ENCODE measurements at places on chromosomes 11 and 22.
A peak's percentile ranks its signal among the peaks of the same experiment; 100 is the strongest.

DNA sequence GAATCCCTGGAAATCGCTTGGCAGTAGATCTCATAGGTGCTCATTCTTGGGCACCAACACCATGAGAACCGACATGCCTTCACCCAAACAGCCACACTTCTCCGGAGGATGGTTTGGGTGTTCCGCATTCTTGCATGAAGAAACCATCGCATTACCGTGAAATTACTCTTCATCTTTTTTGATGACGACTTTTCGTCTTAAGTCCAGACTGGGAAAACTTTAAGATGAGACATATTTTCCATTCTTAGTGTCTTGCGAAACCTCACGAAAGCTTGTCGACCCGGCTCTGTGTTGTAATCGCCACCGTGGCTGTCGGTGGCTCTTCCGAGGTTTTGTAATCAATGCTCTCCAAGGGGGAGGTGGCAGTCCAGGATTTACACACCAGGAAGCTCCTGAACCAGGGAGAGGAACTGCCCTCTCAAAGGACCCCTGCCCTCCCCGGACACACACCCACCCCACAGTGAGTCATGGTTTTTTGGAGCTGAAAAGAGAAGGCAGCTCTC lies 1.7 kb downstream of the TOM1 start:
- DNase-seq, result no peak

GRCh38 chr11:104134745-104135144 lies 29.2 kb downstream of the PDGFD start:
- DNase-seq, result no peak

GRCh38 chr11:46901156-46901555 lies 17.2 kb downstream of the LRP4 start:
- DNase-seq, result no peak

- no peak for DNase-seq
These were observed 3.8 kb downstream of the CYB5R3 start for GRCh38 chr22:42645341-42645937.

DNA sequence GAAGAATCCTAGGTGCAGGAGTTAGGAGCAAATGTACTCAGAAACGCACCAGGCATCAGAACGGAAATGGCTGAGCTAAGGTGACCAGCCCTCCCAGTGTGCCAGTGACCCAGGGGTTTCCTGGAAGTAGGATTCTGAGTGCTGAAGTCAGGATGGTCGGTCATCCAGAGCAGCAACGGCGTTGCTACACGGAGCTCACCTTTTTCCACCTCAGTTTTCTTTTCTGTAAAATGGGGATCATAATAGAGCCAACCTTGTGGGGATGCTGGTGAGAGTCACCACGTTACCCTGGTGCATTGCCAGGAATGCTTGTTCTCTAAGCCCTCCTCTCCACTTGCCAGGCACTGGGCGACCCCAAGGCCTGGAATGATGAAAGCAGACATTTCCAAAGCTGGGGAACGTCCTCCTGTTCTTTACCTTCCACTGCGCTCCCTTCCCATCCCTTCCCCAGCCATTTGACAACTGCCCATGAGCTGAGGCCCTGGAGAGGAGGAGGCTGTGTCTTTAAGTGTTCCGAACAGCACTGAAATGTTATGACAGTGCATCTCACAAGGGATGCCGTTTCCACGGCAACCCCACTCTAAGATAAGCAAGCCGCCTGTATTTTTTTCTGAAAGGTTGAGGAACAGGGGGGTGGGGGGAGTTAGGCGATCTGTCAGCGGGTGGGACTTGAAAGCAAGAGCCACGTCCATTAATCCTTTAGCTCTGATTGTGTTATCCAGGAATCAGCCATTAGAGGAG lies 66.8 kb downstream of the TSPAN18 start:
- DNase-seq, result no peak

DNA sequence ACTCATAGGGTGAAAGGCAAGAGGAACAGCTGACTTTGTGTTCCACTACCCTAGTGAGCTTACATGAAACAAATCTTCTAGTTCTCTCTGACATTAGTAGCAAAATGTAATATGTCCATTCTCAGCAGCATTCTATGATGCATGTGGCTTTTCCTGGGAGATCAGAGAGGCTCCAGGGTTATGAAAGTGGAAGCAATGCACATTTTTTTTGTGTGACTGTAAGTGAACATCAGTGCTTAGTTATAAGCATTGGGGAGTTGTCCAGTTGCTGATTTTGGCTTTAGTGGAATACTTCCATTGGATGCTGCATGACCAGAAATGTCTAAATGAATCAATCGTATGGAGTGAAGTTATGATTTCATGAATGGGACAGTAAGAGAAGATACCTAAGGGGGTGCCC lies 255.9 kb downstream of the FAT3 start:
- no peak for DNase-seq

GRCh38 chr22:32480238-32480637 lies 5.6 kb downstream of the FBXO7 start:
- no peak for DNase-seq

- DNase-seq, result no peak
These were observed 64.4 kb upstream of the RRM1 start for GRCh38 chr11:4030197-4030596.

- peak; percentile 43 for DNase-seq
These were observed 118.1 kb downstream of the ETS1 start for GRCh38 chr11:128469220-128469619.

- DNase-seq, result peak; percentile 8
These were observed 119.5 kb downstream of the ENTHD1 start for GRCh38 chr22:39773976-39774539.

DNA sequence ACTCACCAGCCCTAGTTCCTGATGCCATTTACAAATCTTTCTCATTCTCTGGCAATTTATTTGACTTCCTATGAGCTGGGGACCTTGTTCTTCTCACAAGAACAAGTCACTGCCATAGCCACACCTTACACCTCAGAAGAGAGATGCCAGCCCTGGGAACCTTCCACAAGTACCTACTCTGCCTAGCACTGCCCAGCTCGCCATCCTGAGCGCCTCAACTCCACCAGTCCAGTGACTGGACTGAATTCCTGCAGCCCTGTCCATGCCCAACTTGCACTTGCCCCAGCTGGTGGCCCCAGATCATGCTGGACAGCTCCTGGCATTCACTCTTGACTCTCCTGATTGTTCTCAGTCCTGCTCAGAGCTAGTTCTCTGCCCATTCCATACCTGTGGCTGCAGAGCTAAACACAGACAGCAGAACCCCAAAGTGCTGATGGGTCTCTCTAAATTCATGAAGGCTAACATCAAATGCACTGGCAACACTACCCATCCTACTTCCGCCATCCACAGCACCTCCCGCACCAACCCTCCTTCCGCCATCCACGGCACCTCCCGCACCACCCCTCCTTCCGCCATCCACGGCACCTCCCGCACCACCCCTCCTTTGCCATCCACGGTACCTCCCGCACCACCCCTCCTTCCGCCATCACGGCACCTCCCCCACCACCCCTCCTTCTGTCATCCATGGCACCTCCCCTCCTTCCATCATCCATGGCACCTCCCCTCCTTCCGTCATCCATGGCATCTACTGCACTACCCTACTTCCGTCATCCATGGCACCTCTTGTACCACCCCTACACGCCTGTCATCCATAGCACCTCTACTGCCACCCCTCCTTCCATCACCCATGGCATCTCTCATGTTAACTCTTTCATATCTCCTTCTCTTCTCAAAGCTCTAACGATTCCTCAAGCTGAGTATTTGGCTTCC lies 23.6 kb upstream of the SLC25A1 start:
- DNase-seq, result no peak

DNA sequence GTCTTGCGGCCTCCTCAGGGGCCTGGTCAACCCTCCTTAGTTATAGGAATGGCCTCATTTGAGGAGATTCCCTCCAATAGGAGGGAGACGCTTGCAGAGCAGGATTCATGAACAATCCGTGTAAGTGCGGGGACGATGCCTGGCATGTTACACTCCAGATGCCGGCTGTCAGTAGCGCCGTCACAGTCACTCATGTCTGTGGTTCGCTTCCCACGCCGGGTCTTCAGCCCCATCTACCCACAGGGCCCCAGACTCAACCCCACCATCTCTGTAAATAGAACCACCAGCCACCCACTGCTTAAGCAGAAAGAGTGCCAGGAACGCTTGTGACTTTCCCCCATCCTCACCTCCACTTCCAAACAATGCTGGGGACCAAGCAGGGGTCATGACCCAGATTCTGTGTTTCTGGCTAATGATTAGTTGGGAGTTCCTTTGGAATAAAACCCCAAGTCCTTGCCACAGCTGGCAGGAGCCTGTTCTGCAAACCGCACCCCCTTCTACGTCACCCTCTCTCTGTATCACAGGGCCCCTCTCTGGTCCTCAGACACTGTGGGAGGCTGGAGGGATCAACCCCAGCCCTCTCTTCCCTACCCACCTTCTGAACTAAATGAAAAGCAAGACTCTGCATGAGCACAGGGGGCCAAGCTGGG lies 38.8 kb upstream of the TOLLIP start:
- no peak for DNase-seq

DNA sequence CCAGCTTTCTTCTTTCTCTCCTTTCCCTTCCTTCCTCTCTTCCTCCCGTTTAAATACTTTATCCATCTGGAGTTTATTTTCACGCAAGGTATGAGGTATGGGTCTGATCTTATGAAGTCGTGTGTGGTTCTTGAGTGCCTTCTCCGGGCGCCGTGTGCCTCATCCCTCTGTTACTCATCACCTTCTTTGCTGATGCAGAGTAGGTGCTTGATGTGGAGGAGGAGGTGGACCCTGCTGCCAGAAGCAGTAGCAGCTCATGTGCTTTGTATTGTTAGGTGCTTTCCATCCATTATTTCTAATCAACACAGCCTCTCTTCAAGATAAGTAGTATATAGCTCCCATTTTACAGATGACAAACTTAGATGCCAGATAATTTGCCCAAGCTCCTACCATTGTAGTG lies 47.0 kb downstream of the TNRC6B start:
- no peak for DNase-seq

GRCh38 chr11:2377511-2378443 lies 667 bp downstream of the CD81 start:
- DNase-seq, result peak; percentile 80

GRCh38 chr11:81380395-81380794 lies 1353.3 kb downstream of the FAM181B start:
- no peak for DNase-seq

- no peak for DNase-seq
These were observed 223.9 kb upstream of the ZBED5 start for GRCh38 chr11:11081776-11082175.

- DNase-seq, result no peak
These were observed 33.0 kb upstream of the PIK3C2A start for GRCh38 chr11:17240780-17241179.

DNA sequence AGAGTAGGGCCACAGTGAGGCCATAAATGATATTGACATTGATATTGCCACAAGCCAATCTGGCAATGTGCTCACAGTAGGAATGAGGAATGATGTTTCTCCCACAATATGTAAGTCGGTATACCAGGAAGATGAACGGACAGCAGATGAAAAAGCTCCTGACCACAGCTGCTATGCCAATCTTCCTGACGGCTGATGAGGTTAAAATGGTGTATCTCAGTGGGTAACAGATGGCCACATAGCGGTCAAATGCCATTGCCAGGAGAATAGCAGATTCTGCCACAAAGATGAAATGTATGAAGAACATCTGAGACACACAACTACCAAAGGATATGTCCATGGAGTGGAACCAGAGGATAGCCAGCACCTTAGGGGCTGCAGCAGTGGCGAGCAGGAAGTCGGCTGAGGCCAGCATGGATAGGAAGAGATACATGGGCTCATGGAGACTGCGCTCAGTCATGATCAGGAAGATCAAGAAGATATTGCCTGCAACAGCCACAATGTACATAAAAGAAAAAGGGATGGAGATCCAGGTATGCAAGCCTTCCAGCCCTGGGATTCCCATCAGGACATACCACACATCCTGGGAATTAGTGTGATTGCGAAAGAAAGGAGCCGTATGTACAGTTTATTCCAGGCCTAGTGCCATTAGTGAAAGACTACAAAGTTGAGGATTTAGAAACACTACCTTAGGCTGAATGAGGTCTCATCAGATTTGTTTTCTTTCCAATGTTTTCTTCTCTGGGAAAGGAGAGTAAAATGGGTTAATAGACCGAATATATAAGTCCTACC lies 22.2 kb downstream of the OR51V1 start:
- DNase-seq, result no peak

DNA sequence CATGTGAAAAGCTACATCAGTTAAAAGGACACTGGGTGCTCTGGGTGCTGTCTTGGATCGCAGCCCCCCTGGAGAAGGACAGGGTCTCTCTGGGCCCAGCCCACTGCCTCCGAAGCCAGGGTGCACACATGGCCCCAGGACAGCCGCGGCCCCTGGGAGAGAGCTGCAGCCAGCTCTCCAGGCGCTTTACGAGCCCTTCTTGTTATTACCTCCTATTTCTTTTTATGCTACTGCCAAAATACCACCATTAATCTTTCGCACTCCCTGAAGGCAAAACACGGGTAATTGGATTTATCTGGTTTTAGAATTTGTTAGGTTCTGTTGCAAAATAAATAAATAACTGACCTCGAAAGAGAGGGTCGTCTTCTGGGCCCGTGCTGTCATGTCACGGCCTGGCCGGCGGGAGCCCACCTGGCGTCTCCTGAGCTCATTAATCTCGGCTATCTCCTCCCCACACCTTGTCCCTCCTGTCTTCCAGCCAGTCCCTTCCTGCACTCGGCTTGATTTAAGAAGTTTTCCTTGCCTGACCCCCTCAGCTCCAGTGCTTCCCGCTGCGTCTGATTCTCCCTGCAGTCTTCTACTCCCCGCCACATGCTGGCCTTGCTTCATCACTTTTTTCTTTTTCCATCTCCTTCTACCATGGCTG lies 611.7 kb downstream of the OPCML start:
- DNase-seq, result no peak

DNA sequence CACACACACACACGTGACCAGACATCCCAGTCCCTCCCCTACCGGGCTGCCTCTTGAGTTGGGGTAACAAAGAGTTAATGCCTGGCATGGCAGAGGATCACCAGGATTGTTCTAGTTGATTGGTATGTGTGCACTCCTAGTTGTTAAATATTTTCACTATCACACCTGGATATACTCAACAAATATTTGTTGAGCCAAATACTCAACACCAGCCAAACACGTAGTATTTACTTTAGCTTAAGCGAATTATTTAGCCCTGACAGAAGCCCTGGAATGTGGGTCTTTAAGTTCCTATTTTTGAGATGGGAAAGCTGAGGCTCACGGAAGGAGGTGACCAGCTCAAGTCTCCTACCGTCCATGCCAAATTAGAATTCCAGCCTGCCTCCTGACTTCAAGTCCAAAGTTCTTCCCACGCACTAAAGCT lies 10.5 kb downstream of the CD3E start:
- DNase-seq, result no peak

- DNase-seq, result no peak
These were observed 1.4 kb downstream of the NEFH start for GRCh38 chr22:29481265-29482000.

DNA sequence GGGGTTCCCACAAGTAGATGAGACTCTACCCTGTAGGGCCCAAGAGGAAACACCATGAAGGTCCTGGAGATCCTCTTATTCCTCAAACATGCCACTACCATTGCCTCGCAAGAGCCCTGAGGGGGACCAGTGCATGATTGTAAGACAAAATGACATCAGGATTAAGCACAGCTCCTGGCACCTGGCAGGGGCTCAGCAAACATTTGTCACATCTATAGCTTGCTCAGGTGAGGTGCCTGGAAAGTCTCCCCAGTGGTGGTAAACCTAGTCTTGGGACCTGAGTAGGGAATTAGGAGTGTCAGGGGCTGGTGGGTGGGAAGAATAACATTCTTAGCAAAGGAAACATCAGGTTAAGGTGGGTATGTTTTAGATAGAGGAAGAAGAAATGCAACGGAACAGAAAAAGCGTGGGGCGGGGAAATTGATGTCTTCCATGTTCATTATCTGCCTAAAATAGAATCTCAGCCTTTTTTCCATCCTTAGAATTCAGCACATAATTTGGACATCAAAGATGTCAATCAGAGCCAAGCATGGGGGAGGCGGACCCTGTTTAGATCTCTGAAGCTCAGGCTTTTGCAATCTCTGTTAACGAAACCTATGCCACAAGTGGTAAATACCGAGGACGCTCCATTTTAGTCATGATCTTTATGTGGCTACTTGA lies 924 bp downstream of the YPEL1 start:
- DNase-seq, result no peak

All from CD4-positive, alpha-beta T cell (primary cell).